T-helper 17 cell (primary cell): ENCODE measurements at places on chromosomes 5 and 9.

DNA sequence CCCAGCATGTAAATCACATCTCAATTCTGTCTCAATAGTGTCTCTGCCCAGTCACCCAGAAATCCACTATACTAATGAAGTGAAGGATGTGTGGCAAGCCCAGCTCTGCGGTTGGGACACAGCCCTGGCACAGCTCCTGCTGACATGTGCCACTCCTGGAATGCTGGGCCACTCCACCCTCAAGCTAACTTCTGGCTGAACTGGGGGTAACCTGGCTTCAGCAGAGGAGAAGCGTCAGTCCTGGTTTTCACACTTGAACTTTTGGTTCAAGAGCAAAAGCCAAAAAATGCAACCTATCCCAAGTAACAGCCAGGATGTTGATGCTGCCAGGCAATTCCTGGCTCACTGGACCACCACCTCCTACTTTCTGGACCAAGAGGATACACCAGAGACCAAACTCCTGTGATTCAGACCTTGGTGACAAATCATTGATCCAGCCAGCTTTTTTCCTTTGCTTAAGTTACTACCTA lies 86.4 kb downstream of the ARRDC3 start:
- no peaks in the 10 kb centered on the region for H3K4me1 ChIP-seq
- H3K4me3 ChIP-seq = no peak overlapping the region
- no peaks in the 10 kb centered on the region for H3K36me3 ChIP-seq
- no peak for DNase-seq

DNA sequence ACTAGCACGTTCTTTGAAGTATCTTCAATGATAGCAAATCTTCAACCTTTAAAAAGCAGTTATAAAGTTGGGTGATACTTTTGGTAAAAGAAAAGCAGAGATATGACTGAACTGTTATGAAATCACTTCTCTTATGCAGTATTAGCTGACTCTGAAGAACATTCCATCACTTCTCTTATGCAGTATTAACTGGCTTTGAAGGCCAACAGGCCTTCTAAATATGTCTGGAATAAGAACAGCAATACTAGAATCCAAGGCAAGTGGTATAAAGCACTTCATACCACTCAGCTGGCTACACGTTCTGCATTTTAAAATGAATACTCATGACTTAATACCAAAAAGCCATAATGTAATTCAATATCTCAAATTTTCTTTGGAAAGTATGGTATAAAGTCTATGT lies 17.3 kb downstream of the SKIC3 start:
- H3K4me1 ChIP-seq = peaks cover 34% of the 10 kb centered on the region
- H3K27ac ChIP-seq = no peak overlapping the region
- H3K4me3 ChIP-seq = no peak overlapping the region
- H3K27me3 ChIP-seq = no peaks in the 10 kb centered on the region
- no peak for DNase-seq

- DNase-seq = no peak
- no peaks in the 10 kb centered on the region for H3K36me3 ChIP-seq
- no peak overlapping the region for H3K27ac ChIP-seq
- H3K4me1 ChIP-seq = no peaks in the 10 kb centered on the region
Measured at GRCh38 chr5:3993856-3994473, 398.3 kb downstream of the IRX1 start.

DNA sequence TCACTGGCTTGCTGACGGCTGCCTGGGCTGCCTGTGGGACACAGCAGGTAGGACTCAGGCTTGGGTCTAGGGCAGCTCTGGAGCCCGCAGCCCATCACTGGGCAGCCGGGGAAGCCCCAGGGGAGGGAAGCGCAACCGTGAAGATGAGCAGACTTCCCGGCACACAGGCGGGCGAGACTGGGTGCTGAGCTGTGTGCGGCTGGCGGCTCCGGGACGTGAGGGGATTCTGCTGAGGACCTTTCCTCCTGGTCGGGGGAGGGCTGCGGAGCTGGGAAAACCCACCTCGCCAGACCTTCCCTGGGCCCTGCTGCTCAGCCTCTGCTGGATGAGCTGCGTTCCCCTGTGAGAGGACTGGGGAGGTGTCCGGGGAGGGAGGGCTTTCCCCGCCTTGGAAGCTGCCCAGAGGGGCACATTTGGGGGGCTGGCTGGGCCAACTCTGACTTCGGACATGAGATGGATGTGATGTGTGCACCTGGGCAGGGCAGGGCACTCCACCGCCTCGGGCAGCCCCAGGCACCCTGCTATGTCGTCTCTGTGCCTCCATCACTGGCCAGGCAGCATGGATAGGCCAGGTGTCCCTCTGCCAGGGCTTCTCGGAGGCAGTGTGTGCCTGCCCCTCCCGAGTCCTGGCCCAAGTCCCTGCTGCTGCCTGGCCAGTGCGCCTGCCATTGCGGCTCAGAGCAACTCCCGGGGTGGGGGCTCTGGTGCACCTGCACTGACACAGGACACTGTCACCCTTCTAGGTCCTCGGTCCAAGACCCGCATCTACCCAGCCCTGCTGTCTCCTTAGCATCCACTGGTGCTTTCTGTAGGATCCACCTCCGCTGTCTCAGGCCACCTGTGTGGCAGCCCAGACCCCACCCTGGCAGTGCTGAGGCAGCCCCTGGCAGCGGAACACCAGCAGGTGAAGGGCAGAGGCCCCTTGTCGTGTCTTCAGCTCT lies 66.4 kb downstream of the COL5A1 start:
- DNase-seq = no peak
- H3K4me1 ChIP-seq = peaks cover under 1% of the 10 kb centered on the region
- H3K4me3 ChIP-seq = no peak overlapping the region
- H3K27me3 ChIP-seq = peaks cover 9% of the 10 kb centered on the region

GRCh38 chr9:96644137-96644536 lies 11.0 kb downstream of the PRXL2C start:
- no peak overlapping the region for H3K4me3 ChIP-seq
- no peak for DNase-seq
- H3K27me3 ChIP-seq = no peaks in the 10 kb centered on the region
- H3K36me3 ChIP-seq = peaks cover 4% of the 10 kb centered on the region
- no peak overlapping the region for H3K27ac ChIP-seq
- peaks cover 3% of the 10 kb centered on the region for H3K4me1 ChIP-seq

GRCh38 chr5:92560698-92561401 lies 1020.2 kb downstream of the NR2F1-AS1 start:
- no peak for DNase-seq
- H3K4me1 ChIP-seq = no peaks in the 10 kb centered on the region
- no peak overlapping the region for H3K27ac ChIP-seq
- H3K36me3 ChIP-seq = no peaks in the 10 kb centered on the region

- no peak overlapping the region for H3K4me3 ChIP-seq
- peaks cover 2% of the 10 kb centered on the region for H3K36me3 ChIP-seq
- no peak overlapping the region for H3K27ac ChIP-seq
- H3K4me1 ChIP-seq = no peaks in the 10 kb centered on the region
Measured at GRCh38 chr5:77663090-77663863, 24.8 kb upstream of the OTP start.

DNA sequence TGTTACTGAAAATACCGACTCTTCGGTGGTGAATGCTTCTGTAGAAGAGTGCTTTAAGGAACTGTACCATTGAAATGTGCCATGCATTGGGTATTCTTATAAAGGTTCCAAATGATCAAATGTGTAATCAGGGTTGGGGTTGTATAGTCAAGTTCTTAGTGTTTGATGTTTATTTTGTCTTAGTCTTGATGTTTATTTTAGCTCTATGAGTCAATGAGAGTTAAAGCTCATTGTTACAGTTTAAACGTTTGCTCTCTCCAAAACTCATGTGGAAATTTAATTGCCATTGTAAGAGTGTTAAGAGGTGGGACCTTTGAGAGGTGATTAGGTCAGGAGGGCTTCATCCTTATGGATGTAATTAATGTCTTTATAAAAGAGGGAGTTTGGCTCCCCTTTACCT lies 153.0 kb downstream of the FER start:
- H3K4me3 ChIP-seq = no peak overlapping the region
- H3K36me3 ChIP-seq = no peaks in the 10 kb centered on the region
- H3K27ac ChIP-seq = no peak overlapping the region
- no peak for DNase-seq
- no peaks in the 10 kb centered on the region for H3K4me1 ChIP-seq

DNA sequence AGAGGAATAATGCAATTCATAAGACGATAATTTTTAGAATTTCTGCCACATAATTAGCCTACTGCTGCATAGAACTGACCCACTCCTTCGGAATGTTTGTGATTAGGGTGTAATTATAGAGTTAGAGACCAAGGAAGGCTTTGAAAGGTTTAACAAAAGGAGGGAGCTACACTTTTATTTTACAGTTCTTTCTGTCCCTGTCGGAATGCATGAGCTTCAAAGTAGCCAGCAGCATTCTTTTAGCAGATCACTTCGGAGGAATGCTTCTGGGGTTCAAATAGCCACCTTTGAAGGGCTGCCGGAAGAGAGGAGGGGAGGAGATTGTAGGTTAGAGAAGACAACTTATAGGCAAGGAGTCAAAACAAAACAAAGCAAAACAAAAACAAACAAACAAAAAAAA lies 168.1 kb downstream of the GRIA1 start:
- H3K36me3 ChIP-seq = no peaks in the 10 kb centered on the region
- H3K27me3 ChIP-seq = peaks cover 18% of the 10 kb centered on the region
- H3K27ac ChIP-seq = no peak overlapping the region
- H3K4me1 ChIP-seq = no peaks in the 10 kb centered on the region

- no peak overlapping the region for H3K4me3 ChIP-seq
- no peaks in the 10 kb centered on the region for H3K36me3 ChIP-seq
- peaks cover 10% of the 10 kb centered on the region for H3K27me3 ChIP-seq
- DNase-seq = no peak
- no peaks in the 10 kb centered on the region for H3K4me1 ChIP-seq
Measured at GRCh38 chr5:35415309-35415708, 185.0 kb upstream of the PRLR start.

GRCh38 chr5:180140571-180140970 lies 68.4 kb downstream of the RASGEF1C start:
- DNase-seq = no peak
- H3K4me3 ChIP-seq = no peak overlapping the region
- H3K27ac ChIP-seq = no peak overlapping the region
- H3K36me3 ChIP-seq = peaks cover 4% of the 10 kb centered on the region
- H3K27me3 ChIP-seq = peaks cover 40% of the 10 kb centered on the region
- peaks cover 2% of the 10 kb centered on the region for H3K4me1 ChIP-seq

DNA sequence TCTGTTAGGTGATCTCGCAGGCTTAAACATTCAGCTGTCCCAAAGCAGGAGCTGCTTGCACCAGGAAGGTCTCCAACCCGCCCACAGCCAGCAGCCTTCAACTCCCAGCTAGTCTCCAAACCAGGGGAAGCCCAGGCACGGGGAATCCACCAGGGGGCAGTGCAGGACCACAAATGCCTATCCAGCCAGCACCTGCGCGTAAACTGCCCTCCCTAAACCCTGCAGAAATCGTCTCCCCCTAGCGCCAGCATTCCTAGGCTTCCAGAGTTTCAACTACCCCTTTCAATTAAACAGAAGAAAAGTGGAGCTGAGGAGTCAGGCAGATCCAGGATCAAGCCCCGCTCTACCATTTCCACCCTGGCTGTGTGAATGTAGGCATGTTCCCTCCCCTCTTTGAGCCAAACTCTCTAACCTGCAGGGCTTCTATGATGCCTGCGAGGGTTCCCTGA lies 72.0 kb downstream of the HRH2 start:
- H3K4me1 ChIP-seq = peaks cover 5% of the 10 kb centered on the region
- H3K27me3 ChIP-seq = peaks cover 47% of the 10 kb centered on the region
- peaks cover 3% of the 10 kb centered on the region for H3K36me3 ChIP-seq
- DNase-seq = peak; percentile 95
- H3K27ac ChIP-seq = peak overlapping the region; percentile 24

- peak overlapping the region; percentile 88 for H3K4me3 ChIP-seq
- H3K27ac ChIP-seq = peak overlapping the region; percentile 99
- H3K36me3 ChIP-seq = peaks cover 4% of the 10 kb centered on the region
- peaks cover 45% of the 10 kb centered on the region for H3K4me1 ChIP-seq
- no peaks in the 10 kb centered on the region for H3K27me3 ChIP-seq
Measured at GRCh38 chr5:177445917-177446199, 756 bp upstream of the PRR7 start.

DNA sequence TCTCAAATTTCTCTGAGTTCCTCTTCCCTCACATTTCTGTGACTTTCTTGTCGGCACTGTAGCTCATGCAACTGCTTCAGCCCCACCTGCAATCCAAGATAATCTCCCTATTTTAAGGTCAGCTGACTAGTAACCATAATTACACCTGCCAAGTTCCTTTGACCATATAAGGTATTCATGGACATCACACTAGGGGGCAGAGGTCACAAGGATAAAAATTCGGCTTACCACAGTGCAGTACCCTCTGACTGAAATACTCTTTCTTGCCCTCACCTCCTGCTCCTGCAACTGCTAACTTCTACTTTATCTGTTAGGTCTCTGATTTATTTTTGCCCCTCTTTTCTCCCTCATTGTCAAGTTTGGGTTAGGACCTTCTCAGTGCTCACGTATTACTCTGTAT lies 144.2 kb downstream of the GDNF start:
- H3K36me3 ChIP-seq = peaks cover 4% of the 10 kb centered on the region
- no peaks in the 10 kb centered on the region for H3K27me3 ChIP-seq
- no peak for DNase-seq
- H3K27ac ChIP-seq = no peak overlapping the region
- no peak overlapping the region for H3K4me3 ChIP-seq
- H3K4me1 ChIP-seq = no peaks in the 10 kb centered on the region

- DNase-seq = no peak
- H3K4me1 ChIP-seq = no peaks in the 10 kb centered on the region
- H3K27ac ChIP-seq = no peak overlapping the region
Measured at GRCh38 chr9:8552732-8553131, 753.2 kb upstream of the DMAC1 start.

DNA sequence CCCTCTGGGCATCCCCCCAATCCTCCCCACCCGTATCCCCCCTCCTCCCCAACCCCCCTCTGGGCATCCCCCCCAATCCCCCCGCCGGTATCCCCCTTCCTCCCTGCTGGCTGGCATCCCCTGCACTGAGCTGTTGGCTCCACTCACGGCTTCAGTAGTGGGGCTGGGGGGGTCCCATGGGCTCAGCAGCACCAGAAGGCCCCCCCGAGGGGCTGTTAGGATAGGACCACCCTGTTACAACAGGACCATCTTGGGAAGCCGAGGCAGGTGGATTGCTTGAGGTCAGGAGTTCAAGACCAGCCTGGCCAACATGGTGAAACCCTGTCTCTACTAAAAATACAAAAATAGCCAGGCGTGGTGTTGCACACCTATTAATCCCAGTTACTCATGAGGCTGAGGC lies 42.4 kb downstream of the EXD3 start:
- H3K36me3 ChIP-seq = no peaks in the 10 kb centered on the region
- no peaks in the 10 kb centered on the region for H3K27me3 ChIP-seq
- H3K27ac ChIP-seq = no peak overlapping the region
